Glomerular endothelial cell (primary cell): ENCODE measurements at places on chromosomes 6 and 20. TPM values are rescaled to one million over a fixed set of nuclear protein-coding genes. Genes with fewer than 3 reads are reported as not detected.

The PTPRK gene
- total RNA-seq = 53.3 and 72.5 TPM in 2 replicates

The GJA1 gene
- 232 and 310 TPM in 2 replicates for total RNA-seq

The FAM83C gene
- not detected in 2 replicates for total RNA-seq

The SLC17A1 gene
- not detected in 2 replicates for total RNA-seq

The HEY2 gene
- 0.34 and 1.7 TPM in 2 replicates for total RNA-seq

The PRRT1 gene
- total RNA-seq = 0.39 and 0.70 TPM in 2 replicates

The WFDC12 gene
- total RNA-seq = not detected in 2 replicates

The VSX1 gene
- not detected in 2 replicates for total RNA-seq

The BMP2 gene
- total RNA-seq = 17.7 and 26.9 TPM in 2 replicates

The DDRGK1 gene
- total RNA-seq = 77.4 and 82.0 TPM in 2 replicates

The MYB gene
- total RNA-seq = 0.29 and 0.47 TPM in 2 replicates

The TBC1D32 gene
- total RNA-seq = 1.7 and 7.4 TPM in 2 replicates

The MUCL3 gene
- not detected in 2 replicates for total RNA-seq

The BEND6 gene
- total RNA-seq = 0.53 TPM in 2 replicates

The GATA5 gene
- not detected in 2 replicates for total RNA-seq

The GINM1 gene
- 47.3 and 49.5 TPM in 2 replicates for total RNA-seq

The DYNLRB1 gene
- total RNA-seq = 198 and 200 TPM in 2 replicates

The LGSN gene
- not detected in 2 replicates for total RNA-seq

The PRDM13 gene
- not detected in 2 replicates for total RNA-seq

The RBM38 gene
- 39.4 and 45.1 TPM in 2 replicates for total RNA-seq

The TRIM38 gene
- total RNA-seq = 10.1 and 12.3 TPM in 2 replicates

The SCGN gene
- not detected in 2 replicates for total RNA-seq

The SLC17A3 gene
- not detected in 2 replicates for total RNA-seq

The CTSA gene
- 190 and 234 TPM in 2 replicates for total RNA-seq

The SIRPB2 gene
- total RNA-seq = 0.97 and 15.8 TPM in 2 replicates

The ULBP1 gene
- 3.3 and 4.1 TPM in 2 replicates for total RNA-seq

The ARMC12 gene
- total RNA-seq = not detected in 2 replicates

The OLIG3 gene
- not detected in 2 replicates for total RNA-seq

The MLIP gene
- 0.58 and 2.9 TPM in 2 replicates for total RNA-seq

The STX11 gene
- 9.3 and 16.0 TPM in 2 replicates for total RNA-seq

The TPX2 gene
- 16.1 and 31.0 TPM in 2 replicates for total RNA-seq

The TFAP2A gene
- total RNA-seq = 0.29 and 0.78 TPM in 2 replicates
